ENCODE measurements at places on chromosomes 12 and 14.
A peak's percentile ranks its signal among the peaks of the same experiment; 100 is the strongest.

- H3K4me1 ChIP-seq, result peaks cover 86% of the 10 kb centered on the region
- H3K4me3 ChIP-seq, result peak overlapping the region; percentile 76
- H3K36me3 ChIP-seq, result peaks cover 52% of the 10 kb centered on the region
- no peaks in the 10 kb centered on the region for H3K27me3 ChIP-seq
- peak overlapping the region; percentile 96 for H3K27ac ChIP-seq
These were observed 29.0 kb downstream of the ATF7IP start for GRCh38 chr12:14394317-14395073.

DNA sequence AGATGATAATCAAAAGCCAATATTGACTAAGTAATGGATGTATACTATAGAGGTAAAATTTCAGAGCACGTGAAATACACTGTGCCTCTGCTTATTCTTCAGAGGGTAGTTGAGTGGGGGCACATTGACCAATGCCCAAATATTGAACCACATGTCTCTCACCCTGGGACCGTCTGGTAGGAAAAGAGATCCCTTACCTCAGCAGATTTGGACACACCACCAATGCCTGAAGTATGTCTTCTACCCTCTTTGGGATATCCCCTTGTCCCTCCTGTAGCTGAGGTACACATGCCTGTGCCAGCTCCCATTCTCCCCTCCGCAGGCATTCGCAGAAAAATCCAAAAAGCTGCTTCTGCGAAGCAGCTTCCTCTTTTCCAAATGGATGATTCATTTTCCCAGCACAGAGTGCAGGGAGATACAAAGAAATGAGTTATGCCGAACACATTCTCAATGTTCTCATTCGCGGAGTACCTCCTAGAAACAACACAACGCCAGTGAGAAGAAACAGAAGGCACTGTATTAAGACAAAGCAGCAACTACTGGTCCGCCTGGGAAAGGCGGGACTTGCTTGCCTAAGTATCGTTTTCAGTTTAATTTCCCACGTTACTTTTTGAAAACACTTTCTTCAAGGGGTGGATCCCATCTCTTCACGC lies 691 bp downstream of the ZFYVE26 start:
- H3K4me3 ChIP-seq, result peak overlapping the region; percentile 96
- DNase-seq, result no peak
- H3K27me3 ChIP-seq, result no peaks in the 10 kb centered on the region
- H3K4me1 ChIP-seq, result peaks cover 50% of the 10 kb centered on the region

DNA sequence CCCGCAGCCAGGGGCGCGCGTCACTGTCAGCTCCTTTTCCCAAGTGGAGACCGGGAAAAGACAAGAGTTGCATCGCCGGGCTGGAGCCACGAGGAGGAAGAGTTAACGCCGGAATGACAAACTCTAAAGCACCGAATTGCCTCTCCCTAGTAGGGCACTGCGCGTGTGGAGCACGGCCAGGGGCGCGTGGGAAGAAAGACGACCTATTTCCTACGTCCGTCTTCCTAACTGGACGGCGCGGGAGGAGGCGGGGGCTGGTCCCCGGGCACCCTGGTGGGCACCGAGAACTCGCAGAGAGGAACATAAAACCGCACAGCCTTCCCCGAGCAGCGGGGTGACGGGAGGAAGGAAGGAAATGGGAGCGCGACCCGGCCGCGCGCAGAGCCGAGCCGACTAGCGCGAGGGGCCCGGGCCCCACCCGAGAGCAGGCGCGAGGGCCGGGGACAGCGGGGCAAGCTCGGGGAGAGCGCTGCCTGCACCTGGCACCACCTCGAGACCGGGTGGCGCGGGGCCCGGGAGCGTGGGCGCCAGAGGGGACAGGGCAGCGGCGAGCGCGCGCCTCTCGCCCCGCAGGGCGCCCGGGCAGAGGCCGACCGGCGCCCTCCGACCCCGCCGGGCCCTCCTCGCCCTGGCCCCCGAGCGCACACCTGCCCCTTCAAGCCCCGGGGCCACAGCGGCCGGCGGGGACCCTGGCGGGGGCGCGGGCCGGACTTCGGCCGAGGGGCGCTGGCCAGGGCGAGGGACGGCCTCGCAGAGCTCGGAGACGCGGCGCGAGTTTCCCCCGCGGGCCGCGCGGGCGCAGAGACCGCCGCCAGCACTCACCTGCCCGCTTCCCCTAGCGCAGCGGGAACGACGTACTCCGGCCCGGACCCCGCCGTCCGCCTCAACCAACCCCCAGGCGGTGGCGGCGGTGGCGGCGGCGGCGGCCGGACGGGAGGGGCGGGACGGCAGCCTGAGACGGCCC lies at the start of gene SETD3:
TSS of gene SETD3 (minus strand) at position 954 of the 964 bp plus-strand sequence. CDS start 15,054 bp downstream, outside the sequence.
- H3K4me1 ChIP-seq, result peaks cover 65% of the 10 kb centered on the region
- DNase-seq, result peak; percentile 65
- peaks cover 18% of the 10 kb centered on the region for H3K36me3 ChIP-seq
- H3K27ac ChIP-seq, result peak within 1 kb of the TSS; percentile 99

GRCh38 chr14:91185721-91186120 lies 58.8 kb downstream of the GPR68 start:
- H3K4me3 ChIP-seq, result no peak overlapping the region
- no peak overlapping the region for H3K27ac ChIP-seq
- H3K27me3 ChIP-seq, result no peaks in the 10 kb centered on the region
- no peak for DNase-seq
- no peaks in the 10 kb centered on the region for H3K4me1 ChIP-seq
- H3K36me3 ChIP-seq, result peaks cover 76% of the 10 kb centered on the region

- no peak overlapping the region for H3K4me3 ChIP-seq
- H3K36me3 ChIP-seq, result peaks cover 9% of the 10 kb centered on the region
These were observed 127.2 kb upstream of the ATF7IP start for GRCh38 chr12:14238221-14238792.

DNA sequence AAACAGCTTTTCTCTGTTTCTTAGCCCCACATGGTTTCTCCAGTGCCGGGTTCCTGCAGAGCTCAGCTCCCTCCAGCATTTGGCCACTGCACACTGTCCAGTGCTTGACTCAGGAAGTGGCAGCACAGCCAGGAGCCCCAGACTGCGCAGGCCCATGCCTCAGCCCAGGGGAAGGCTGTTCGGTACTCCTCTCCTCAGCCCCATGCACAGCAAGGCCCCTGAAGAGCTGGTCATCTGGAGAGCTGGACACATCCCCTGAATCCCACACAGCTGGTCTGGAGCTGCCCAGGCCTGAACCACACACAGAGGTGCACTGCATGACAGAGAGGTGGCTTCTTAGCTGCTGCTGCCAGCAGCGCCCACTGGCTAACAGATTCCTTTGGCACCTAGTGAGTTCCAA lies 48.3 kb downstream of the STAB2 start:
- H3K27ac ChIP-seq, result no peak overlapping the region
- no peak for DNase-seq
- H3K27me3 ChIP-seq, result peaks cover 9% of the 10 kb centered on the region
- no peaks in the 10 kb centered on the region for H3K36me3 ChIP-seq
- no peaks in the 10 kb centered on the region for H3K4me1 ChIP-seq

GRCh38 chr14:100955201-100955600 lies 51.7 kb upstream of the RTL1 start:
- H3K4me3 ChIP-seq, result no peak overlapping the region
- no peak for DNase-seq
- H3K36me3 ChIP-seq, result no peaks in the 10 kb centered on the region

DNA sequence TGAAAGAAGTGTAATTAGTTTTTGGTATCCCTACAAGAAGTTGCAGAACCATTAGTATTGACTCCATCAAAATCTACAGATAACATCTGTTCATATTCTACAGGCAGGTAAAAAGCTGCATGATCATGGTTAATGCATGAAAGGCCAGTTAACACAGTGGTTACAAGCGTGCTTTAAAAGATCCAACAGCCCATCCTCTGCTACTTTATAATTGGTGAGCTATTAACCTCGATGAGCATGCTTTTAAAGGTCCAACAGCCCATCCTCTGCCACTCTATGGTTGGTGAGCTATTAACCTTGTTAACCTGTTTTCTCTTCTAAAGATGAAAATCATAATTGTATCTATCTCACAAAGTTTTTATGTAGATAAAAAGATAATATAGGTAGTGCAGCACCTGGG lies 289.3 kb downstream of the DUSP6 start:
- H3K4me3 ChIP-seq, result no peak overlapping the region
- peaks cover 72% of the 10 kb centered on the region for H3K4me1 ChIP-seq
- no peaks in the 10 kb centered on the region for H3K27me3 ChIP-seq
- DNase-seq, result no peak
- H3K36me3 ChIP-seq, result no peaks in the 10 kb centered on the region
- no peak overlapping the region for H3K27ac ChIP-seq

DNA sequence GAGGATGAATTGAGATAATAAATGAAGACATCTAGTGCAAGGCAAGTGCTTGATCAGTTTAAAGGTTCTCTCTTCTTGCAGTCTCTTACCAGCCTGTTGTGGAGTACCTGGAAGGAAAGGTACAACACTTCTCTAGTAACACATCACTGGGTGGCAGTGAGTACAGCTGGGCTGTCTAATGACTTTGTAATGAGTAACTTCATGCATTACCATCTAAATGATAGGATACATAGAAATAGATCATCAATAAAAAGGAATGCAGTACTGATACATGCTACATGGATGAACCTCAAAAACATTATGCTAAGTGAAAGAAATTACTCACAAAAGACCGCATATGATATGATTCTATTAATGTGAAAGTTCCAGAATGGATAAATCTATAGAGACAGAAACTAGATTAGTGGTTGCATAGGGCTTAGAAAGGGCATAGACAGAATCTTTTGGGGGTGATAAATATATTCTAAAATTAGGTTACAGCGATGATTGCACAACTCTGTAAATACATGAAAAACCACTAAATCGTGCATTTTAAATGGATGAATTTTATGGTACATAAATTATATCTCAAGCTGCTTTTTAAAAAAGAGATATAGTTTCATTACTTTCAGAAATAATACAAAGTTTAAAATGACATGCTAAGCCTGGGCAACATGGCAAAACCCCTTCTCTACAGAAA lies 224.4 kb downstream of the CHST11 start:
- H3K36me3 ChIP-seq, result peaks cover 2% of the 10 kb centered on the region
- H3K27ac ChIP-seq, result peak overlapping the region; percentile 86
- H3K27me3 ChIP-seq, result no peaks in the 10 kb centered on the region
- DNase-seq, result no peak
- H3K4me3 ChIP-seq, result peak overlapping the region; percentile 37

DNA sequence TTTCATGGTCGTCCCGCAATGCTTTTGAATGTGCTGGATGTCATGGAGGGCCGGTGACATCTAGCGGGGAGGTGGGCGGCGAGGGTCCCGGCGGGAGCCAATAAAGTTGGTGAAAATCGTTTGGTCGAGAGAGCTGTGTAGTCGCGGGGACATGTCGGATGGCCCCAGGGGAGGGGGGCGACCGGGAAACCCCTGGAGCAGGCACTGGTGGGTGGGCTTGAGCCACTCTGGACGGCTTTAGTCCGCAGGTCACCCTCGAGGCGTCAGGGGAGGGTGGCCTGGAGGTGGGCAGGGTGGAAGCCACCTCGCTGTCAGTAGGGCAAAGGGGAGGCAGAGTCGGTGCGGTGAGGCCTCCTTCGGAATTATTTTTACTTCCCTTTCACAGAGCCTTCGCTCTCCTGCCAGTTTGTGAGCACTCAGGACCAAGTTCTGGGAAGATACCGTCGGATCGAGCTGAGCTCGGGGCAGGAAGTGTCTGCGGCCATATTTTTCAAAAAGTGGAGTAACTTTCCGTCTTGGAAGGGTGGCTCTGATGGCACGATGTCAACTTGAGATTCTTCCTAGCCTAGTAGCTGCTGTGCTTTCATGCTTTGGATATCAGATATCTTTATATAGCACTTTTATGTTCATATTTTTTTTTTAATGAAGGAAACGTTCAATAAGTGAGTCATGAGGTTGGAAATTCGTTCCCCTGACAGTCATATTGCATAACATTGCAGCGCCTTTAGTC lies 28.2 kb downstream of the WBP11 start:
- DNase-seq, result peak; percentile 62
- H3K4me1 ChIP-seq, result peaks cover 55% of the 10 kb centered on the region
- H3K36me3 ChIP-seq, result peaks cover 22% of the 10 kb centered on the region
- H3K4me3 ChIP-seq, result peak overlapping the region; percentile 95
- no peaks in the 10 kb centered on the region for H3K27me3 ChIP-seq

DNA sequence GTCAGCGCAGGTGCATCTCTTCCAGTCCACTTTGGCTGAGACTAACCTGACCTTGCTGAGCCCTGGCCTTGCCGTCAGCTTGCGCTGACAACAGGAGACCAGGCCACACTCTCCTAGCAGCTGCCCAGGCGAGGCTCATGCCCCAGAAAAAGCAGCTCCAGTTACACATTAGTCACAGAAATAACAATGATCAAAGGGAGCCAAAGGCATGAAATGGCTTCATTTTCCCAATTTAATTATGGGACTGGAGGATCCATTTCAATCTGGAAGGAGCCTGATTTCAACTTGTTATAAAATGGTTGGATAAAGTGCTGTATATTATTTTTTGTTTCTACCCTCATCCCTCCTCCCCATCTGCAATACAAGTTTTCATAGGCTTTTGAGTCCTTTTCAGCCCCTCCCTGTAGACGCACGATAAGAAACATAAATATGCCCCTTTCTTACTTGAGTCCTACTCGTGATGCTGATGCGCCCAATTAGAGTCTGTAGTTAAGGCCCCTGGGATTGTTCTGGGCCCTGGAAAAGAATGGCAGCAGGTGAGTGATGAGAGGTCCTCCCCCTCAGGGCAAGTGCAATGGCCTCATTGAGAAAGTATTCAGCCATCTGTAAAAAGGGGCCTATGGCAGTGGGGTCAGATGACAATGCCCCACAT lies 376.0 kb downstream of the C12orf75 start:
- DNase-seq, result no peak
- no peaks in the 10 kb centered on the region for H3K4me1 ChIP-seq
- H3K27ac ChIP-seq, result no peak overlapping the region
- H3K36me3 ChIP-seq, result no peaks in the 10 kb centered on the region
- no peak overlapping the region for H3K4me3 ChIP-seq
- H3K27me3 ChIP-seq, result peaks cover 9% of the 10 kb centered on the region

- H3K4me3 ChIP-seq, result no peak overlapping the region
- no peak for DNase-seq
- no peaks in the 10 kb centered on the region for H3K27me3 ChIP-seq
- peaks cover 59% of the 10 kb centered on the region for H3K36me3 ChIP-seq
- H3K4me1 ChIP-seq, result no peaks in the 10 kb centered on the region
These were observed 105.1 kb downstream of the TXNDC16 start for GRCh38 chr14:52447236-52447635.

DNA sequence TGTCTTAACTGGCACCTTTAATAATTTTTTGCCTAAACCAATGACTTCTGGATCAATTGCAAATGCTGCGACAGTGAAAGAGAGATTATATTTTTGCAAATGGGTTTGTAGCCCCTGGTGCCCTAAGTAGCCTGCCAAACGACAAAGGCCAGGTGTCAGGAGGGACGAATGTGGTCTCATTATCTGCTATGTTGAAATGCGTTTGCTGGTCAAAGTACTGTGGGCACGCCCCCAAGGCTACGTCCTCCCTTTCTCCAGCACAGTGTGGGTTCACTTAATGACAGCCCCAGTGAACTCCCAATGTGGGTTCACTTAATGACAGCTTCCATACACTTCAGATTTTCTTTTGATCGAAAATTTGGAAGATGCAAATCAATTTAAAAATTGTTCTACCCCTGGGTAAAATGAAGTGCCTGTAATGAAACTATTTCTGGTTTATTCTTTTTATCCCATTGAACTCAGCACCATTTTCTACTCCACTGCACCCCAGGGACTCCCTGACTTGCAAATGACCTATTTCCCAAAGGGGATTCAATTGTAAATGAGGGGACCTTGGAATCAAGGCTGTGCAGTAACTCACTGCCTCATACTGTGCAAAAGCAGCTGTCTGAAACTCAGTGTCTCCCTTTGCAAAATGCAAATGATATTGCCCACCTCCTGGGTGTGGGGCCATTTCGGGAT lies 1.4 kb downstream of the SERPINA11 start:
- H3K4me1 ChIP-seq, result no peaks in the 10 kb centered on the region
- peaks cover 48% of the 10 kb centered on the region for H3K27me3 ChIP-seq
- no peak for DNase-seq
- no peak overlapping the region for H3K4me3 ChIP-seq
- H3K36me3 ChIP-seq, result no peaks in the 10 kb centered on the region
